Cortex of kidney (tissue), 1 donor: ENCODE measurements at places on chromosomes 3 and 15.

GRCh38 chr3:33644582-33644981 lies 73.5 kb downstream of the CLASP2 start:
- no peak for DNase-seq

DNA sequence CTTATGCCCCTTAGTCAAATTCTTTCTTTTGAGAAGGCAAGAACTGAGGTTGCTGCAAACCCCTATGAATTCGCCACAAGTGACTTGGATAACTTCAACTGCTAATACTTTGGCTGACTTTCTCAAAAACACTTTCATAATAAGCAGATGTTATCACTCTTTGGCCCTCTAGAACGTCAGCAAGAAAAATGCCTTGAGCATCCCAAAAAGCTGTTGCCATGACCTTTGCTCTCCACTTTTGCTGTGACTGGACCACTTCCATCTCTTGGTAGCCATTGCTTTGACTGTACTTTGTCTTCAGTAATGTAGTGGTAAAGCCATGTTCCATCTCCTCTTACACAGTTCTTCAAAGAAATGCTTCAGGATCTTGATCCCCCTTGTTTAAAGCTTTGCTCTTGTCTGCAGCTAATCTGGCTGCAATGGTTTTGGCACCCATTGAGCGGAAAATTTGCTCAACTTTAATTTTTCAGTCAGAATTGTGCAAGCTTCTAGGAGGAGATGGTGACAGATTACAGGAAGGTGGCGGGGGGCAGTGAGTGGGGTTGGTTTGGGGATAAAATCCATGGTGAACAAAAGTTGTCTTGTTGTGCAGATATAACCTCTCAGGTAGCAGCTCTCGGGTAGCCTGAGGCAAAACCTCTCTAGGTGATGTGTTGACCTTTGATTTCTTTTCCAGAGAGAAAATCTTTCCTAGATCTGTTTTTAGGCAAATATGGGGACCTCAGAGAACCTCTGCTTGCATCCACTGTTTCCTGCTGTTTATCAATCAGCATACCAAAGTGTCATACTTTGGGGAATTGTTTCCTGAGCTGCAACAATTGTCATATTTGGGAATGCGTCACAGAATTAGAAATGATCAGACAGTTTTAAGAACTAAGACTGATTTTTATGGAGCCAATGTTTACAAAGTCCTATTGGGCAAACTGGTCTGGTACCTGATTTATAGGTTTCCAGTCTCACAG lies 83.6 kb downstream of the CCR1 start:
- DNase-seq, result no peak

- DNase-seq, result no peak
Measured at GRCh38 chr3:185961675-185962232, 23.9 kb upstream of the TRA2B start.

DNA sequence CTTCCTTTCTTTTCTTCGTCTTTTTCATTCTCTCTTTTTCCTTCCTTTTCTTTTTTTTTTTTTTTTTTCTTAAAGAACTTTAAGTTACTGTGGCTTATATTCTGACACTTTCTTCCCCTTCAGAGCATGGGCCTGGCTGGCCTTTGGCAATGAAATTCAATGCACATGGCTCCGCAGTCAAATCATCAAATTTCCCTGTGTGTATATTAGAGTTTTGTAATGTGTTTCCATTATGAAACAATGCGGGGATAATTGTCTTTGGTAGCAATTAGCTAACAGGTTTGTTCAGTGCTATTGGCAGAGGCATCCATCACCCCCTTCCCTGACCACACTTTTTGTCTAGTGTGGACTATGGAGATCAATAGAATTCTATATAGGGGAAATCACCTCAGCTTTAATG lies 80.5 kb downstream of the CDIN1 start:
- DNase-seq, result no peak

DNA sequence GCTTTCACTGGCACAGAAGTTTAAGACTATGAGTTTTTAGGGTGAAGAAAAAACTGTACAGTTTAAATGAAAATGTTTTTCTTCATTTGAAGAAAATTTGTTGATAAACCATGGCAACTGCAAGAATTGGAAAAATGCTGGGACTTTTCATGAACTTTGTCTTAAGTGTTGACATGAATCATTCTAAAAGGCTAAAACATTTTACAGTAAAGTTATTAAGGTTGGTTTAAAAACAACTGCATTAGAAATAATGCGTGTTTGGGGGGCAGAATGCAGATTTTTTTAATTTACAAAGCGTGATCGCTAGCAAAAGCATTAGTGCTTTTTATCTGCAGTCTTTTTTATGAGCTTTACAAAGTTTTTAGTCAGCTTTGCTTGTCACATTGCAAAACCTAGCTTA lies 601.9 kb upstream of the TGFBR2 start:
- no peak for DNase-seq

DNA sequence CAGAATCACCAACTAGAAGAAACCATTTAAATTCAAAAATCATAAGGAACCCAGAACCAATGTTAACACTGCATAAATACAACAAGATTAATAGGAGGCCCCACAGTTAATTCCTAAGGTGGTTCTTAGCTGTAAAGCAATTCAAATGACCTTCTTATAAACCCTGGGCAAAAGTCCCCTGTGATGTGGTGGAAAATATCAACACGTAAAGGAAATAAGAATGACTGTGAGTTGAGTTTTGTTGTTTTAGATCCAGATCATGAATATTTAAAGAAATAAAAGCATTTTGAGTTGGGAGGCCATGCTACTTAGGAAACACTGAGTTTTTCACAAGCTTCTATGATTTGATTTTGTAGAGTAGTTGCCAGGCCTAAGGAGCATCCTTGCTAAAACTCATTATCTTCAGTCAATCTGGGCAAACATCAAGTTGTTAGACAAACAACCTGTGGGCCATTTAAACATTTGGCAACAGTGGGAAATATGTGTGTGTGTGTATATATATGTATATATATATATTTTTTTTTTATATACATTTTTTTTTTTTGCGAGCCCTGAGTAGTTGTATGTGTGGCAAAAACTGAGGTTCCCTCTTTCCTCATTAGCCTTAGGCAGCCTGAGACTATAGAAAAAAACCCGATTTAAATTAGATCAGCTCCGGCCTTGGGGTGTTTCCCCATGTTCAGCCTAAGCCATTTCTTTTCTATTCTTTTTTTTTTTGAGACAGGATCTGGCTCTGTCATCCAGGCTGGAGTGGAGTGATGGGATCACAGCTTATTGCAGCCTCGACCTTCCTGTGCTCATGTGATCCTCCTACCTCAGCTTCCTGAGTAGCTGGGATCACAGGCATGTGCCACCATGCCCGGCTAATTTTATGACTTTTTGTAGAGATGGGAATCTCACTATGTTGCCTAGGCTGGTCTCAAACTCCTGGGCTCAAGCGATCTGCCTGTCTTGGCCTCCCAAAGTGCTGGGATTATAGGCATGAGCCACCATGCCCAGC lies 8.0 kb upstream of the PXK start:
- DNase-seq, result no peak

DNA sequence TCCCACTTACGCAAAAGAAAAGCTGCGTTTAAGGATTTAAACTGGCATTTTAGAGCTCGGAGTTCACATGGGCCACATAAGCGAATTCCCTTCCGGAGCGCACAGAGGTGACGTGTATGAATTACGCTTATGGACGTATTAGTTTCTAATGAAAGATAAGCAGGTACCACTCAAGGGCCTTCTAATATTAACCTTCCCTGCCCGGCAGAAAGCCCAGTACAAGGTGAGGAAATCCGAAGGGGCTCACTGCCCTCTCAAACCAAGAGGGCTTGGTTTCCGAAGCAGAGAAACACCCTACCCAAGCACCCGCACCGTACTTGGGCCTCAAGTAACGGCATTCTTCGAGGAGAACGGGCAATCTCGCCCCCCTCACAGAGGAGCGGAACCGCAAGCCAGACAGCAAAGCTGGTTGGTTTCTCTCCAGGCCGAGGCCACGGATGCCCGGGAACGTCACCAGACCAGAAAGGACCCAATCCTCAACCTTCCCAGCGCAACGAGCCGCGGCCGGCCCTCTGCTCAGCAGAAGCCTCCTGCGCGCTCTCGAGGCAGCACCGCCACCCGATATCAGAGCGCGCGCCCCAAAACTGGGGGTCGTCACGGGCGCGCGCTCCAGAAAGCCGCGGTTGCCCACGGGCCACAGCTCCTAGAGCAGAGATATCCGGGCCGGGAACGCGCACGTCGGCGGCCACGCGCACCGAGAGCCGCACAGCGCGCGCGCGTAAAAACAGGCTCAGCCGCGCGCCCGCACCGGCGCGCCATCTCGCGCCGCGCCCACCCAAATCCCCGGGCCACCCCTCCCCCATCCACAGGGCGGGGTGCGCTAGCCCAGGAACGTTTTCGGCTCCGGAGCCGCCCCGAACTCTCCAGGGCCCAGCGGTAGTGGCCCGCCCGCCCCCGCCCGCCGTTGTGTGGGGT lies 676 bp downstream of the QRICH1 start:
- DNase-seq, result no peak

GRCh38 chr3:72310419-72311380 lies 525.8 kb upstream of the PROK2 start:
- no peak for DNase-seq

GRCh38 chr3:64143409-64144130 lies 81.7 kb downstream of the PRICKLE2 start:
- no peak for DNase-seq

DNA sequence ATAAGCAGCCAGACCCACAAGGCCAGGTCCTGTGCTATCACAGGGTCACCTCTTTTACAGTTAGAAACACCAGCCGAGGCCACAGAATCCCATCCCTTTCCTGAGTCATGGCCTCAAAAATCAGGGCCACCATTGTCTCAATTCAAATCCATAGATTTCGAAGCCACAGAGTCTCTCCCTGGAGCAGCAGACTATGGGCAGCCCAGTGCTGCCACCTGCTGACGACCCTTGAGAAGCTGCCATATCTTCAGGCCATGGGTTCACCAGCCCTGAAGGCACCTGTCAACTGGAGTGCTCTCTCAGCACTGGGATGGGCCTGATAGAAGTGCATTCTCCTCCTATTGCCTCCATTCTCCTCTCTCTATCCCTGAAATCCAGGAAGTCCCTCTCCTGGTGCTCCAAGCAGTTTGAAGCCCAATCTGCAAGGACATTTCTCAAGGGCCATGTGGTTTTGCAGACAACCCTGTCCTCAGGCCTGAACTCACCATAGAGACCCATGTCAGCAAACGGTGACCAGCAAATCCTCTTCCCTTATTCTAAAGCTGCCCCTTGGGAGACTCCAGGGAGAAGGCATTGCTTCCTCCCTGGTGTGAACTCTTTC lies 39.6 kb downstream of the TGM4 start:
- DNase-seq, result no peak

GRCh38 chr15:95929232-95929846 lies 401.2 kb upstream of the NR2F2 start:
- DNase-seq, result no peak

DNA sequence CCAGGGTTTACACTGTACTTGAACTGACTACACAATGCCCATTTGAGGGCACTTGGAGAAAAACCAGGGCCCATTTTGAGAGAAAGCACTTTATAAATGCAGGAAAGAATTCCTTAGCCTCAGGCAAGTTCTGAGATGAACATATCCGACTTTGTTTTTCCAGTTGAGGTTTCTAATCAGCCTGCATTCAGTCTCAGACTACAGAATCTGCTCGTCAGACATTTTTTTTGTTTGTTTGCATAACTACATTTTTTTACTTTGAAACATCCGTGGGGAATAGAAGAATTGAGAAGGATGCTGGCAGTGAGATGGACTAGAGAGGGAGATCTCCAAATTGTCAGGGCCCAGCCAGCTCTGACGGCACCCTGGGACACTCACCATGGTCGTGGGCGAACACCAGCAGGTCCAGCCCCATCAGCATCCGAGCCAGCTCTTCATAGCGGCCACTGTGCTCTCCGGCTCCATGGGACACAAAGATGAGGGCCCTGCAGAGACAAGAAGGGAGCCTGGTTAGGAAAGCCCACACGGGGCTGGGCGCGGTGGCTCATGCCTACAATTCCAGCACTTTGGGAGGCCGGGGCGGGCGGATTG lies 40.8 kb downstream of the MGLL start:
- DNase-seq, result no peak

GRCh38 chr3:74883690-74884089 lies 269.2 kb upstream of the CNTN3 start:
- no peak for DNase-seq

- DNase-seq, result no peak
Measured at GRCh38 chr15:100043068-100043641, 298.6 kb downstream of the ADAMTS17 start.

DNA sequence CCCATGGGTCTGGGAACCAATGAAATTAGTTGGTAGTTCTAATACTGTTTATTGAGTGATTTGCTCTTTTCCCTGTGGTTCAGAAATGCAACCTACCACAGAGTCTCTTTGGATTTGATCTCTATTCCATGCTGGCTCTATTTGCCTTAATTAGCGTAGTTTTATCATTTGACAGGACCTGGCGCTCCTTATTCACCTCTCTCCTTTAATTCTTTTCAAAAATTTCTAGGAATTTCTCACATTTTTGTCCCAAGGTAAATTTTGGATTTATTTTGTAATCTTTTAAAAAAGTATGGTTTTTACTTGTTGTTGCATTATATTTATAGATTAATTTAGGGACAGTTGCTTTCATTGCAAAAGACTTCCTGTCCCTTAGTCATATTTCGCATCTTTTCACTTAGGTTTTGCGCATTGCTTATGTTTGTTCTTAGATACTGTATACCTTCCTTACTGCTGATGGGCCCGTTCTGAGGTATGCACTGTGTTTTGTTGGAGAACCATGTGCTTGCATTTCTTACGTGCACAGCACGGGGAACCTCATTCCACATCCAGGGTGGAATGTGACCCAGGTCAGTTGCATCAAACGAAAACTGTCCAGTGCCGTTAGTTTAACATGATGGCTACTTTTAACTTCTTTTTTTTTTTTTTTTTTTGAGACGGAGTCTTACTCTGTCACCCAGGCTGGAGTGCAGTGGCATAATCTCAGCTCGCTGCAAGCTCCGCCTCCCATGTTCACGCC lies 27.0 kb downstream of the SENP5 start:
- DNase-seq, result no peak

DNA sequence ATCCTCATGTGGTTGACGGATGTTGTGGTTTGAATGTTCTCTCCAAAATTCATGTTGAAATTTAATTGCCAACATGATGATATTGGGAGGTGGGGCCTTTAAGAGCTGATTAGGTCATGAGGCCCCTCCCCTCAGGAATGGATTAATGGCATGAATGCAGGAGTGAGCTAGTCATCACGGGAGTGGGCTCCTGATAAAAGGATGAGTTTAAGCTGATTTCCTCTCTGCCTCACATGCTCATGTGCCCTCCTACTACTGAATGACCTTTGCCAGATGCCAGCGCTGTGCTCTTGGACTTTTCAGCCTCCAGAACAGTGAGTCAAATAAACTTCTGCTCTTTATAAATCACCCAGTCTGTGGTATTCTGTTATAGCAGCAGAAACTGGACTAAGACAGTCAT lies 111.2 kb downstream of the MYO5A start:
- no peak for DNase-seq

- no peak for DNase-seq
Measured at GRCh38 chr3:16670191-16670590, 65.0 kb upstream of the DAZL start.

DNA sequence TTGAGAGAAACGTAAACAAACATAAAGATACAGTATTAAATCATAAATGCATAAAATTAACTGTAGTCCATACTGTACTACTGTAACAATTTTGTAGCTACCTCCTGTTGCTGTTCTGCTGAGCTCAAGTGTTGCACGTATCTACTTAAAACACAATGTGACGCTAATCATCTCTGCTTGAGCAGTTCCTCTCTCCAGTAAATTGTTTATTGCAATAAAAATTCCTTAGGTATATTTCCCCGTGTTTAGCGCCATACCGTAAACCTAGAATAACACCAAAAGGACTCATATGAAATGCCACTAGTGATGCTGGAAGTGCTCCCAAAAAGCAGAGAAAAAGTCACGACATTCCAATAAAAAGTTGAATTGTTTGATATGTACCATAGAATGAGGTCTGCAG lies 152.3 kb downstream of the LRRN1 start:
- DNase-seq, result no peak

GRCh38 chr15:45869034-45869668 lies 234.3 kb downstream of the SQOR start:
- no peak for DNase-seq
